ENCODE measurements at places on chromosomes 1 and 21.

GRCh38 chr1:5227114-5227513 is 572.7 kb downstream of the AJAP1 start:
- DNase-seq: no peak

GRCh38 chr1:64133036-64133435 is 70.4 kb upstream of the UBE2U start:
- DNase-seq: no peak

- no peak for DNase-seq
Measured at GRCh38 chr1:64822621-64823020, 77.7 kb downstream of the RAVER2 start.

- DNase-seq: no peak
Measured at GRCh38 chr1:93851327-93851712, 27.7 kb downstream of the DNTTIP2 start.

DNA sequence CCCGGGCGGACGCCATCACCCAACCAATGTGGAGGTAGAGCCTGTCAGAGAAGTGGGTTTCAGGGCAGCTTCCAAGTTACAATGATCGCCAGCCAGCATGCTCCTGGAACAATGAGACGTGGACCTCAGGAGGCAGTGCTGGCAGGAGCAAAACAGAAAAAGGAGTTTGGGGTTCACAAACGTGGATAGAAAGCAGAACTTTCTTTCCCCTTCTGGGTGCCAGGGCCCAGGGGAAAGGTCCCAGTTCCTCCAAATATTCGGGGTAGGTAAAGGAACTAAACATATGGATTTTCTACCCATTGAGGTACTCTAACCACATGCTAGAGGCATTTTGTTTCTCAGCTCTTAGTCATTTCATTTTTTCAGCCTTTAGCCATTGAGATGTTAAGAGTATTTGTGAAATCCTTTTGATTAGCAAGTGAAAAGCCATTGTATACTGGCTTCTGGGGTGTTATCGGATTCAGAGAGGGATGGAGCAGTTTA is 488.4 kb upstream of the ADGRL2 start:
- DNase-seq: no peak

DNA sequence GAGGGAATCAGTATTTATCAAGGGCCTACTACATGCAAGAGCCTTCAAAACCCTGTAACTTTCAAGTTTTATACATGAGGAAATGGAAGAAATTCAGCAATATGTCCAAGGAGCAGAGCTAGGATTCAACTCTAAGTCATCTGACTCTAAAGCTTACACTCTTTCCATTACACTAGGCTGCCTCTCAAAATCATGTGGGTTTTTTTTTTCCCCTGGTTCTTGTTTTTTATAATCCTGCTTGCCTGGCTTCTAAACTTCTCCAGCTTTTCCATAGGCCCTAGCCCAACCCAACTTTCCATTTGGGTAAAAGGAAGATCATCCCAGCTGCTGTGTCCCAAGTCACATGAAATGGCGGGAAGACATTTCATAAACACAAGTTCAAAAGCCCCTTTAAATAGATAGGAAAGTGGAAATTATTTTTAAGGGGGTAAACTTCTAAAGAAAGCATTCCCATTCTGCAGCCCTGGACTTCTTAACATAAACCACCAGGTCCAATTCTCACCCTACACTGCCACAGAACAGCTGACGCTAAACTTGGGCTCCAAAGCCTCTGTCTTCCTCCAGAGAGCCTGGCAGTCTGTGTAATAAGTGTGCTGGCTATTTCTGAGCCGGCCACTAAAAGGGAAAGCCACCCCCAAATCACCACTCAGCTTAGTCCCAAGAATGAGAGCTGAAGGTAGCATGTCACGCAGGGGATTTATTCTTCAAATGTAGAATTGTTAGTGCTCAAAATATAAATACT is 46.9 kb downstream of the ITPKB start:
- no peak for DNase-seq

DNA sequence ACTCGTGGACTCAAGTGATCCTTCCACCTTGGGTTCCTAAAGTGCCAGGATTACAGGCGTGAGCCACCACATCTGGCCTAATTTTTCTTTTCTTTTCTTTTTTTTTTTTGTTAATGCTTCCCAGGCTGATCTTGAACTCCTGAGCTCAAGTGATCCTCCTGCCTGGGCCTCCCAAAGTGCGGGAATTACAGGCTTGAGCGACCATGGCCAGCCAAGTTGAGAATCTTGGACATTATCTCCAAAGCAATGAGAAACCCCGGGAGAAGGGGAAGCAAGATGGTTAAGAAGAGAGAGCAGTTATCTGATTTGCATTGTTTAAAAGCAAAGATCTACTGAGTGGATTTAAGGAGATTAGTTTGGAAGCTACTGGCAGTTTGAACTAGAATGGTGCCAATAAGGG is 9.1 kb downstream of the HIPK1 start:
- no peak for DNase-seq

- no peak for DNase-seq
Measured at GRCh38 chr1:183075861-183076260, 52.6 kb downstream of the LAMC1 start.

DNA sequence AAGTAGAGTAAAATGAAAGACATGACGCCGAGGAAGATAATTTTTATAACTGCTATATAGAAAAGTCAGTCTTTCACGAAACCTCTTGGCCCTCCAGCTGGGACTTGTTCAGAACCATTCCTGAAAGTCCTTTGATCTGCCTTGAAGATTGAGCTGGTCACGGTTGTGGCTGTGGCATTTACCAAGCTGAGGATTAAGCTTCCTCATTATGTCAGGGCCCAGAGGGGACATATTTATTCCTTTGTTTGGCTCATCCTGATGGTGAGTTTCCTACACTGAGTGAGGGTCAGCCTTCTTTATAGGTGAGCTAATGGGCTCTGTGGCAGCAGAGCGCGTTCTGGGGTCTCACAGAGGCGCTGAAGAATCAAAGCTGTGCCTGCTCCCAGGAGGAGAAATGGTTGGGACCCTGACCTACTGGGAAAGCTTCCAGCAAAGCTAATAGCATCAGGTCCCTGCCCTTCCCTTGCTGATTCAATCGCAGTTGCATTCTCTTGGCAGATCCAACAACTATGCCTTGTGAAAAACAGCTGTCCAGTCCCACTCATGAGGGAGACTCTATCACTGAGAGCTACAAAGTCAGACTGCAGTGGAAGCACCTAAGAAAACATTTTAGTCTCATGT is 43.2 kb upstream of the PBX1 start:
- DNase-seq: no peak

DNA sequence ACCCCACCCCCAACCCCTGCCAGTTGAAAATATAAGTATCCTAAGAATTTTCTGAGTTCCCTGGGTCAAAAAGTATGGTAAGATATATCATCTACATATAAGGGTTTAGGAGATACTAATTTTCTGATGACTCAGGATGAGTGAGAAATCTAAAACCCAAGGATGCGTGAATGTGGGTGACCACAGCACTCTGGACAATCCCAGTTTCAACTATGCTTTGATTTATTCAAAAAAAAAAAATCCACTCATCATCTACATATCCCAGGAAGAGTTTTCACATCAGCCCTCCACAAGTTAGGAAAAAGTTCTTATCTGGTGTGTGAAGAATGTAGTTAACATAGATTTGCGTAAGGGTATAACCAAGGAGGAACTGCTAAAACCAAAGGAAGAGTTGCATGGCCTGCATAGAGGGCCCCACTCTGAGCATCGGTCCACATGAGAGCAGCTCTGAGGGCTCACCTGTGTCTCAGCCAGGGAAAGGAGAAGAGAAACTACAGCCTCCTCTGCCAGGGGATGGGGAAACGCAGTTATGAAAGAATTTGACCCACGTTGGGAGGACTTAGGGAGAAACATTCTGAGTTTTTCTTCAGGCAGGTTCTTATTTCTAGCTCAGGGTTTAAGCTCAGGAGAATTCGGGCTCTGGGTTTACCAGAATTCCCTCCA is 18.8 kb downstream of the LAMB3 start:
- DNase-seq: no peak

GRCh38 chr1:85465099-85465785 is at the start of gene DDAH1:
TSS of gene DDAH1 (minus strand) at chr1:85465159. CDS start at chr1:85465045, 114 bp downstream.
- DNase-seq: peak; percentile 34

DNA sequence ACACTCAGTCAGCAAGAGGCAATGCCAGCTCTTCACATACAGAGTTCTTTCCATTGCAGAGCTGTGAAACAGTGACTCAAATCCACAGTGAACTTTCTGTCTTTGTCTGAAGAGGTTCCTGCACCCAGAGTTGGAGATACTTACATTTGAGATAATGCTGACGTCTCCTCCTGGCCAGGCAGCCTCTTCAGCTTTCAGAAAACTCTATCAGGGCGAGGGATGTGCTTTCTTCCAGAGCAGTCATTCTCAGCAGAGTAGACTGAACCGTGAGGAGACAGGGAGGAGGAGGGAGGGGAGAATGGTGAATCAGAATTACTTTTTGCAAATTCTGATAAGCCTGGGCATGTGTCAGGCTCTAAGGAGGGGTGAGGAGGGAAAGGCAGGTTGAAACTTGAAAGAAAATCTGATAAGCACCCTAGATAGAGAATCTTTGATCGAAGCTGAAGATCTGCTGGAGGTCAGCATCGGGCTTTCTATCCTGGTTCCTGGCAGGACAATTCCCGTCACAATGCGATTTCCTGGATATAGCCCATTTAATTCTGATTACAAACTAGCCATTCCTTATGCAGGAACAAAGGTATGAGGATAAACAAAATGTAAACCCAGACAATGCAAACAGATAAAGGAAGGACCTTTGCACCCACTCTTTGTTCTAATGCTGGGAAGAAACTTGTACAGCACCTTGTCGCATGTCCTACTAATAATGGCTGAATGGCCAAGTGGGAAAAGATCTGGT is 18.9 kb upstream of the NID1 start:
- DNase-seq: no peak

DNA sequence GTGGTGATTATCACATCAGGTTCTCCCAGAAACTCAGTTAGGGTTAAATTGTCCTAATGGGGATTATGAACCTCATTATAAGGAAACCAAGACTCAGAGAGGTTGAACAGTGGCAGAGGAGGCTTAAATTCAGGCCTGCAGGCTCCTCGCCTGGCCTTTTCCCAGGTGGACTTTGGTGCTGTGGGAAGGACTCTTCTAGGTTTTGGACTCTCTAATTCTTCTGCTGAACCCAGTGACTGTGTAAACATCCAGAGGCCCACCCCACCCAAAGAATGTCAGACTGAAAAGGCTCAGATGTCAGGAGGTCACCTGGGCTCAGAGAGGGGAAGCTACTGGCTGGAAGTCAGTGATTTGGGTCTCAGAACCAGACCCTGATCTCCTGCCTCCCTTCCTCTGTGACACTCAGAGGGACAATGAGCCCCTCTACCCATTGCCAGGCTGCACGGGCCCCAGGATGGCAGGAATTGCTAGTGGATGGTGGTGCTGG is 2.5 kb downstream of the ZNF362 start:
- DNase-seq: no peak

GRCh38 chr21:33123374-33124123 is 53.6 kb downstream of the OLIG1 start:
- DNase-seq: no peak

GRCh38 chr1:153963030-153963849 is at the start of gene SLC39A1:
TSS of gene SLC39A1 (minus strand) at chr1:153963537. CDS start at chr1:153962715, 822 bp downstream.
- peak; percentile 94 for DNase-seq

DNA sequence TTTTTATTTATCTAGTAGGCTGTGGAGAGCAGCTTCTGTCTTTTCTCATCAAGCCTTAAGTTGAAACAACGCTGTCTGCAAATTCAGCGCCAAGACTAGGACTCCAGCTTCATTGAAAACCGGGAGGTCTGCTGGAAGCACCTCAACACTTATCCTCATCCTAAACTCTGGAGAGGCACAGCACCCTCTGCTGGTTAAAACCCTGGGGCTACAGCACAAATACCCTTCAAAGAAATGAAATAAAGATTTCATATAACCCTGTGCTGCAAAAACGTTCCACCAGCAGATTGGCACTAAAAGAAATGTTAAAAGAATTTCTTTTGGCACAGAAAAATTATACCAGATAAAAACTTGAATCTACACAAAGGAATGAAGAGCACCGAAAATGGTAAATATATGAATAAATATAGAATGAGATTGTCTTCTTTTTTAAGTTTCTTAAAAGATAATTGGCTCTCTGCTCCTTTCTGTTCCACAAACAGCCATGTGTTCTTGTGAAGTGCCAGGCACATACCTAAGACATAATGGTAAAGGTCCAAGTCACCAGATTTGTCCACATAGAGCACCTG is 227.7 kb upstream of the SAMSN1 start:
- DNase-seq: no peak

- DNase-seq: no peak
Measured at GRCh38 chr1:32869923-32870614, 643 bp downstream of the FNDC5 start.

- no peak for DNase-seq
Measured at GRCh38 chr1:39344394-39345154, 140.1 kb downstream of the MACF1 start.

DNA sequence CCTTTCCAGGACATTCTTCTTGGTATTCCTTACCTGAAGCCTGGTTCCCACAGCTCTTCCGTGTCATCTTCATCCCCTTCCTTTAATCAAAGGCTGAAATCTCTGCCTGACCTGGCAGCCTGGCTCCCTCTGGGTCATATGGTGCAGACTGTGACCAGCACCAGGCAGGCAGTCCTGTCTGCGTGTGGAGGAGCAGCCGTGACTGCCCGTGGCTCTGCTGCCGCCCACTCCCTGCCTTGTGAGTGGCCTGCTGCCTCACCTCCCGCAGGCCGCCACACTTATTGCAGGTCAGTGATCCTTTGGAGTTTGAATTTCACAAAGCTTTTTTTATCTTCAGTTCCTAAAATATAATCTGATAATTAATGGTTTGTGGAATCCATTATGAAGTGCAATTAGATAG is 36.2 kb upstream of the EPHA8 start:
- no peak for DNase-seq

- no peak for DNase-seq
Measured at GRCh38 chr1:55820501-55820900, 605.3 kb upstream of the USP24 start.

DNA sequence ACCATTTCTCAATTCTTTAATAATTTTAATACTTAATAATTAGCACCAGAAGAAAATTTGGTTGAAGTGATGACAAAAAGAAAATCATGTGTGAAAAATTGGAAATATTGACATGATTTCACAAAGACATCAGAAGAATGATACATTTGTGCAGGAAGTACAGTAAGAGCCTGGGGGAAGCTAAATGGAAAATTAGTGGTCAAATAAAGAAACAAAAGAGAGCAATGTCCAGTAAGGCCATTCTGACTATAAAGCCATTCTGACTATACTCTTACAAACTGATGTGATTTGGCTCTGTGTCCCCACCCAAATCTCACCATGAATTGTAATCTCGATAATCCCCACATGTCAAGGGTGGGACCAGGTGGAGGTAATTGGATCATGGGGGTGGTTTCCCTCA is 48.6 kb upstream of the KCNE1 start:
- no peak for DNase-seq

All from GM06990 (cell line).